ENCODE measurements at places on chromosomes 2 and 18.

GRCh38 chr2:112483042-112483473 is 1.1 kb downstream of the TTL start:
- DNase-seq: peak; percentile 80

GRCh38 chr2:224999754-225000153 is 42.5 kb downstream of the DOCK10 start:
- DNase-seq: no peak

GRCh38 chr18:23209031-23209430 is 73.7 kb downstream of the CABLES1 start:
- DNase-seq: no peak

DNA sequence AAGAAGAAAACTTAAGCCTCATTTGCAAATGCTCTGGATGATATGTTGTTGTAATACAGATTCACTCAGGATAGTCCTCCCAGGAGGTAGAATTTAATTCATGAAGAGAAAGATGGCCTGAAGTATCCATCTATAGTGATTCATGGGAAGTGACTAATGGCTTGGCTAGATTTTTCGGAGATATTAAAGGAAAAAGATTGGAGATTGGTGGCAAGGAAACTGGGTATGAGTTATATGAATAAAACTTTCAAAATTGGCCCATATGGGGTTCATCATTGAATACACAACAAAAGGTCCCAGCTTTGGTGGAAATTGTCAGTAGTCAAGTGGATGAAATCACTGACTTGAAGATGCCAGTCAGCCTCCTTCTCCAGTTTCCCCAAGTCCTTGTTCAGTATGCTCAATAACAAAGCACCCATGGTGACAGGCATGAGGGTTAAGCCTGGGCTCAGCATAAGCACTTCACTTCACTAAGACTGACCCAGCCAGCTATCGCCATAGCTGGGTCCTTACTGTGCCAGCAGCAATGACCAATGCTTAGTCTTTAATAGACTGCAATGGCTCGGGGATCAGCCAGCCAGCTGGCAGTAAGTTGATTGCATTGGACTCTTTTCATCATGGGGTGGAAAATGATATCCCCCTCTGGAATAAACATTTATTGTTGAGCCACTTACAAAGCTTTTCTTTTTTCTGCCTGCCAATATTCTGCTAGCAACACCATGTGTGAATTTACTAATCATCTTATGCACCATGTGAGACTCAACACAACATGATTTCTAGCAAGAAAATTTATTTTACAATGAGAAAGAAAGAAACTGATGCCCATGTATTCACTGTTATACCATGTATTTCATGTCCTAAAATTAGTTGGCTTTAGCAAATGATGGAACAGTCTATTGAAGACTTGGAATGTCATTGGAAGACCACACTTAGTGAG is 176.6 kb upstream of the TACR1 start:
- no peak for DNase-seq

DNA sequence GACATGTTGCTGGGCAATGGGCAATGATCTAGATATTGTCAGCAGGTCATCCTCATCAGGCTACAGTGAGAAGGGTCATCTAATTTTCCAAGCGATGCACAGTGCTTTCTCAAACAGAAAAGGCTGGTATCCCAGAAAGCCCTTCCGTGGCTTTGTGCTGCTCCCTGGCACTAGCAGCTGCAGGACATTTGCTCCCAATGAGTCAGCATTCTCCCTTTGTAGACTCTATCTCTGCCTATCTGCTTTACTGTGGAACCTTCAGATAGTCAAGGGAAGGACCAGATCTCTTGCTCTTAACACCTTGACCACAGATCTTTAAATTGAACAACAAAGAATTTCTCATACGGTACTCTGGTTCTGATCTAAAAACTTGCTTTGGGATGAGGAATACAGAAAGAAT is 101.4 kb downstream of the CDH2 start:
- DNase-seq: no peak

DNA sequence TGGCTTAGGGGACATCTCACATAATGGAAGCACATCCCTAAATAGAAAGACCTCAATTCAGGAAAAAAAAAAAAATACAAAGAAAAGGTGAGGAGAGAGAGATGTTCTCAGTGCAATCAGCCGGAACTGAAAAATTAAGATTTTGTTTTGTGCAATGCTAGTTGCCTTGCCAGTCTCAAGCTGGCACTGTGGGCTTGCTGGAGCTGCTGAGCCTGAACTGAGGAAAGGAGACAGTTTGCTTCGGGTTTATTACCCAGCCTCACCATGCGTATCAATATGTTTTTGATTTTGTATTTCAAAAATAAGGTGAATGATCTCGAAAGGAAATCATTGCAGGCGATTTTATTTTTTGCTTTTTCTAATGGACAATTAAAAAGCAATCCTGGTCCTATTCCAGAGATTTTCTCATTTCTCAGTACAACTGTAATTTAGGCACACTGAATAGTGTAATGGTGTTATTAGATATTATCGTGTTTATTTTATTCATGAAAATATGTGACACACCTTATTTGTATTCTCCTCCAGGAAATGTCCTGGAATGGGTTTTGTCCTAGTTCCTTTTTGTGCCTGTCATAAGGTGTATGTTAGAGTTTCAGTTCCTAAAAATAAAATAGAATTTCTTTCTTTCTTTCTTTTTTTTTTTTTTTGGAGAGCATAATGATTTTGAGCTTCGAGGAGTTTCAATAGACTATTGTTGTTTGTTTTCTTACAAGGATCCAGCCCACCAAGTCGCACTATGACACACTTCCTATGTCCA is 72.8 kb upstream of the ZEB2 start:
- no peak for DNase-seq

- DNase-seq: no peak
Observed at GRCh38 chr18:79645291-79645983, 34.2 kb upstream of the CTDP1 start.

DNA sequence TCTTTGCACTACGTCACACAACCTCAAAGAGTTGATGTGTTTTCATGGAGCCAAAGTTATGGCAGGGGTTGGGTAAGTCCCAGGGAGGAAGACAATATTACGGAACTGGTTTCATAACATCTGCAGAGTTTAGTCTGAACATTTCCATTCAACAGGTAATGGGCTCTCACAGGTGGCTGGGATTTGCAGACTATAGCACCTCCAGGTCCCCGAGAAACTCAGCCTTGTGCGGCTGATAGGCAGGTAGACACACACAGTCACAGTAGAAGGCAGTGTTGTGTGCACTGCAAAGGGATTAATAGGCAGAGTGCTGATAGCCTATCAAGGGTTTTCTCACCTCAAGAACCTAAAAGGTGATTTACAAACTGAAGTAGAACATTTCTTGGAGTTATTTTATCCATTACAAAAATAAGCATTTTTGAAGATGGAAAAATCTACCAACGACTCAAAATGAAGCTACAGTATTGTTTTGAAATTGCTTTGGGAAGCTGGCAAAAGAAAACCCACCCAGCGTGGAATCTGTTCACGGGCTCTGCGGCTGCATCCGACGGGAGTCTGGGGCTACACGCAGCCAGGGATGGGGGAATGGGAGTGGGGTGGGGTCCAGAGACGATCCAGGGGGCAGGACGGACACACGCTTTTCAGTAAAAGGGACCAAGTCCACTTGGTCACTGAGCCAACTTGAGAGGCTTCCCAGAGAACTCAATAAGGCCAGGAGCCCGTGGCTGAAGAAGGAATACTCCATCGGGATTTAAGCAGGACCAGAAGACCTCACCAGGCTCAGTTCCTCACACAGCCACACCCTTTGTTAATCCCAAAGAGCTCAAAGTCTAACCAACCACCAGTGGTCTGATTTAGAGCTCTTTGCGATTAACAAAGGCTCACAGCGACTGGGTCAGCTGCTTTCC is 82.9 kb downstream of the CHRNA1 start:
- peak; percentile 38 for DNase-seq

DNA sequence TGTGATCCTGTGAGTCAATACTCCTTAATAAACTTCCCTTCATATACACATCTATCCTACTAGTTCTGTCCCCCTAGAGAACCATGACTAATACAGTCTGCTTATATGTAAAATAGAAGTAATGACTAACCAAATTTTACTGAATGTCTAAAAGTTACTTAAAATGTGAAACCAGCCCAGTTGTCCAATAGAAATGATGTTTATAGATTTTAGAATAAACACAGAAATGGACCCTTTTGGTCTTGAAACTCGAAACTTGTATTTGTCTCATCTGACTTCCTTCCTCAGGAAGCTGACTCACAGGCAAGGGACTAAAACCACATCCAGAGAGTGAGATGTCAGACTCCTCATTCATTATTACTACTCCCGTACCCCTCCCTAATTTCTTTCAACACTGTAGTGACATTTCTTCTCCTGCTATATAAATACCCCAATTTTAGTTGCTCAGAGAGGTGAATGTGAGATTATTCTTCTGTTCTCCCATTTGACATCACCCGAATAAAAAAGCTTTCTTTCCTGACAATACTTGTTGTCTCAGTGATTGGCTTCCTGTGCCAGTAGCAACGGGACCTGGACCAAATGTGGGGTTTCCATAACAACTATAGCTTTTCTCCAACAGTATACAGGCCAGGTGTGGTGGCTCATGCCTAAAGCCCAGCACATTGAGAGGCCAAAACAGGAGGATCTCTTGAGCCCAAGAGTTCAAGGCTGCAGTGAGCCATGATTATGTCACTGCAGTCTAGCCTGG is 486.0 kb downstream of the ERBB4 start:
- no peak for DNase-seq

DNA sequence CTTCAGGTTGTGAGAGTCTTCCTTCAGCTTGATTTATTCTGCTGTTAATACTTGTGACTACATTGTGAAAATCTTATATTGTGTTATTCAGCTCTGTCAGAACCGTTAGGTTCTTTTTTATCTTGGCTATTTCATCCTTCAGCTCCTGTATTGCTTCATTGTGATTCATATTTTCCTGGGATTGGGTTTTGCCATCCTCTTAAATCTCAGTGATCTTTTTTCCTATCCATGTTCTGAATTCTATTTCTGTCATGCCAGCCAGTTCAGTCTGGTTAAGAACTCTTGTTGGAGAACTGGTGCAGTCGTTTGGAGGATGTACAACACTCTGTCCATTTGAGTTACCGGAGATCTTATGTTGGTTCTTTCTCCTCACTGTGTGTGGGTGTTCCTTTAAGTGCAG is 19.1 kb downstream of the MSTN start:
- no peak for DNase-seq

DNA sequence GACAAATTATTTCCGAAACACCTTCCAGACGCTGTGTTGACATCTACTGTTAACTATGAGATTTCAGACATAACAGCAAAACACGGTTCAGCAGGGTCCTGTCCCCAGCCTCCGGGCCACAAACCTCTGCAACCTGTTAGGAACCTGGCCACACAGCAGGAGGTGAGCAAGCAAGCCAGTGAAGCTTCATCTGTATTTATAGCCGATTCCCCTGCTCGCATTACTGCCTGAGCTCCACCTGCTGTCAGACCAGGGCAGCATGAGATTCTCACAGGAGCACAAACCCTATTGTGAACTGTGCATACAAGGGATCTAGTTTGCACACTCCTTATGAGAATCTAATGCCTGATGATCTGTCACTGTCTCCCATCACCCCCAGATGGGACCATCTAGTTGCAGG is 31.1 kb downstream of the NDUFA10 start:
- no peak for DNase-seq

DNA sequence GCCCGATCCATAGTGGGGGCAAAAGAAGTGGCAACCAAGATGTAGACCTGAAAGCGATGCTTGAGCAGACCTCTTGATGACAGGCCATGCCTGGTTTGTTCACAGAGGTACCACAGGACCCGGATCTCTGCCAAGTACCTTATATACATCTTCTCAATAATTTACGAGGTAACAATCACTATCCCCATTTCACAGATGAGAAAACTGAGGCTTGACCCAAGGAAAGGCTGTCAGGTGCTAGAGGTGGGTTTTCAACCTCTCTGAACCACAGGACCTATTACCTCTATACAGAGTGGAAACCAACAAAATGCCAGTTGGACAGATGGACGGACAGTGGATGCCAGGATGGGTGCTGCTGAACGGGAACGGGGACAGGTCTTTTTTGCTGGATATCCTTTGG is 13.8 kb upstream of the DIS3L2 start:
- no peak for DNase-seq

DNA sequence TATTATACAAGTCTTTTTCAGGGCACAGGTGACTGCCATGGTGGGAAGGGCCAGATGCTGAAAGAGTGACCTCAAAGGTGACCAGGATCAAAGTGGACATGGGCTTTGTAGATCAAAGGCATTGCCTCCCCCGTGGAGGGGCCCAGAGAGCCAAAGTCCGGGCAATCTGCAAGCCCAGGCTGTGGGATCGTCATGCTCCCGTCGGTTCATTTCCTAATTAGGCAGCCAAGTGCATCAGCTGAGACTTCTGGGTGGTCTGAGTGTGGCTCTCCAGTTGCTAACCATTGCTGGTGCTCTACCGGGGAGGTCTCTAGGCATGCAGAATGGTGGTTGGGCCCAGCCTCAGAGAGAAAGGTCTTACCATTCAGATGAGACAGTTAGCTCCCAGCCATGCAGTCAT is 61.6 kb downstream of the TRIB2 start:
- no peak for DNase-seq

DNA sequence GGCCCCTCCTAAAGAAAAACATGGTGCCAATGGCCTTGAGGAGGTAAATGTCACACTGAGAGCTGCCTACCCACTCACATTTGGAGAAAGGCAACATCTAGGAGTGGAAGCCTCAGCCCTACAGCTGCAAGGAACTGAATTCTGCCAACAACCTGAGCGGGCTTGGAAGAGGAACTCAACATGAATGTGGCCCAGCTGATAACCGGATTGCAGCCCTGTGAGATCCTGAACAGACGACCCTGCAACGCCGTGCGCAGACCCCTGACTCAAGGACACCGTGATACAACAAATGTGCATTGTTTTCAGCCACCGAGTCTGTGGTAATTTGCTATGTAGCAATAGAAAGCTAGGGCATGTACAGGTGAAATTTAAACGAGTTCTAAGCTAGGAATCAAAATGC is 99.4 kb downstream of the MYOM1 start:
- DNase-seq: no peak

DNA sequence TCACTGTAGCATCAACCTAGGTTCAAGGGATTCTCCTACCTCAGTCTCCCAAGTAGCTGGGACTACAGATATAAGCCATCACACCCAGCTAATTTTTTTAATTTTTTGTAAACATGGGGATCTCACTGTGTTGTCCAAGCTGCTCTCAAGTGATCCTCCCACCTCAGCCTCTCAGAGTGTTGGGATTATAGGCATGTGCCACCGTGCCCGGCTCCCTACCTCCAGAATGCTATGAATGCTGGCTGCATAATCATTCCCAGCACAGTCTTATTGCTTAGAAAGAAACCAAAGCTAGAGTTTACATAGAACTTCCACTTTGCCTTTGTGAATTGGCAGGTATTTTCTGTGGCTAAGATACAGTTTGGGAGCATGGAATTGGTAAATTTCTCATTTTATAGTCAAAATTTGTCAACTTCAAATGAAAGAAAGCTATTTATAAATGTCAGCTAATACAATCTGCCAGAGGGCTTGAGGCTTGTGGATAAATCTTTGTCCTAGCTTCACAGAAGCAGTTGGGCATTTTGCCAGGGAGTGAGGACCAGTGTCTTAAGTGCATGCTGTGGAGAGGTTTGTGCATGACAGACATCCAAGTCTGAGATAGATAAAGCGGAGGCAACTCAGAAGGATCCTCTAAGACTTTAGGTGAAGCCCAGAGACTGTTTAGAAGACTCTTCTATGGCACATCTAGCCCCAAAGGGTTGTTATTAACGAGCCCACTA is 175.4 kb downstream of the ANTXR1 start:
- no peak for DNase-seq

- no peak for DNase-seq
Observed at GRCh38 chr18:36015629-36016028, 43.1 kb downstream of the RMP24 start.

- peak; percentile 30 for DNase-seq
Observed at GRCh38 chr2:173021939-173022371, 53.7 kb upstream of the MAP3K20 start.

GRCh38 chr2:96520697-96521096 is 15.5 kb upstream of the NEURL3 start:
- DNase-seq: no peak

Data from SK-N-SH (cell line).